ENCODE measurements at places on chromosomes 12 and 14. TPM values are rescaled to one million over a fixed set of nuclear protein-coding genes. Genes with fewer than 3 reads are reported as not detected.

KCNC2 gene
- total RNA-seq: not detected

ESRRB gene
- total RNA-seq: not detected

SPX gene
- 0.68 TPM for total RNA-seq

CELA1 gene
- total RNA-seq: not detected

MMP14 gene
- 515 TPM for total RNA-seq

TIGAR gene
- 19.1 TPM for total RNA-seq

THAP2 gene
- 9.6 TPM for total RNA-seq

AQP5 gene
- total RNA-seq: 0.43 TPM

CIDEB gene
- 2.8 TPM for total RNA-seq

SPTB gene
- not detected for total RNA-seq

TOMM20L gene
- not detected for total RNA-seq

TCL1B gene
- not detected for total RNA-seq

GNG2 gene
- total RNA-seq: not detected

ABCD2 gene
- total RNA-seq: not detected

DPY19L2 gene
- 1.6 TPM for total RNA-seq

Data from nasal cavity respiratory epithelium epithelial cell of viscerocranial mucosa (primary cell).